Gastrocnemius medialis (tissue), 4 donors: ENCODE measurements at places on chromosomes 5 and 9. TPM values are rescaled to one million over a fixed set of nuclear protein-coding genes. Genes with fewer than 3 reads are reported as not detected.

The NUP155 gene
- total RNA-seq: 10.5 TPM

The CLIC3 gene
- 0.36 TPM for total RNA-seq

The GADD45G gene
- total RNA-seq: 84.6 TPM

The GPR150 gene
- 0.29 TPM for total RNA-seq

The SLC25A2 gene
- not detected for total RNA-seq

The PTGS1 gene
- total RNA-seq: 0.78 TPM

GRCh38 chr9:131276094-131276888, at the start of gene FAM78A:
Gene FAM78A (minus strand): TSS chr9:131276510. CDS start chr9:131276179, 331 bp downstream.
- no peak for DNase-seq

DNA sequence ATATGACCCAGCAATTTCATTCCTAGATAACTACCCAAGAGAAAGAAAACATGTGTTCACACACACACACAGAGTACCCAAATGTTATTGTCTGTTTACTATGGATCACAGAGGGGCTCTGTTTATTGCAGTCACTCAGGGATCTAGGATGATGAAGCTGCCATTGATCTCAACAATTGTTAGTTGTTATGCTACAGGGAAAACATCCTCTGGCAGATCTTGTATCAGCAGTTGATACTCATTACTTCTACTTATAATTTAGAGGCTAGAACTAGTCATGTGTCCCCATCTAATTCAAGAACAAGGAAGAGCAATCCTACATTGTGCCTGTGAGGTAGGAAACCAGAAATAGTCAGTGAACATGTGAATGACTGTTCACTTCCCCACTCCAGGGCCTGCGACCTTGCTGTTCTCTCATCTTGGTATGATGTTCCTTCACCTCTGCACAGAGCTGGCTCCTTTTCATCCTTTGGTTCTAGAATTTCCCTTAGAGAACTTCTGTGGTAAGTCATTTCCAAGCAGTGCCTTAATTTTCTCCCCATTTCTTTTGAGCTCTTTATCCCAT, 30.3 kb downstream of the NMUR2 start:
- DNase-seq: no peak

DNA sequence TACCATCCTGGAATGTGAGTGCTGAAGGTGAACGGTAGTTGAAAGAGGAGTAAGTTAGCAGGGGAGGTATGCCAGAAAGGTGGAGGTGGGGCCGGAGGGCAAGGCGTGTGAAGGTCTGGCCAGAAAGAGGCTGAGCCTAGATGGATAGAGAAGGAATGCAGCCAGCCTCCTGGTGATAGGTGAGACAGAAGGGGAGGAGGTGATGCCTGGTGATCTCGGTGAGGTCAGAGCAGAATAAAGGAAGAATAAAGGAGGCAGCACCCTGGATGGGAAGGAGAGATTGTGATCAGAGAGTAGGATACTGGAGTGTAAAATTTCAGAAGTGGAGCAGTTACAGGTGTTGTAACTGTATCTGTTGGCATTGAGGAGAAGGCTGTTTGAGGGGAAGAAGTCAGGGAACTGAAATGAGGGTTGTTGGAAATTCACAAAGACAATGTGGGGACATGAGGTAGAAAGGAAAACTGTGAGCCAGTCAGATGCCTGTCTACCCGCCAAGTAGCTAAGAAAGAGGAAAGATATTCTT, 2.0 kb downstream of the GNG10 start:
- DNase-seq: no peak

GRCh38 chr9:87461256-87461655, 36.4 kb upstream of the DAPK1 start:
- DNase-seq: no peak

DNA sequence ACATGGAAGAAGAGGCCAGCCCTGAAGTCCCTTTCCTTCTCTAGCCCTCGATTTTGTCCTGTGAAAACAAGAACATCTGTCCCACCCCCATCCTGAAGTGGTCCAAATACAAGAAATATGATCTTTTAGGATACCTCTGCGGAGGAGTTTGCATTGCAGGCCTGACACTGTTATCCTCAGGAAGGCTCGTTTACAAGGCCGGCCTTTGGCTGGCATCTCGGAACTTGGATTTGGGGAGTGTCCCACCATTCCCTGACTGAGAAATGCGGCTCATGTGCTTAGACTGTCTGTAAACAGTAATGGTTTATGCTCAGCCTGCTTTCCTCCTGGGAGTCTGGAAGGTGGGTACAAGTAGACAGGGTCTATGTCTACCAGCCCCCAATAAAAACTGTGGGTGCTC, 26.4 kb downstream of the WHRN start:
- DNase-seq: no peak

- DNase-seq: no peak
Observed at GRCh38 chr5:64746446-64746845, 22.0 kb downstream of the SREK1IP1 start.

DNA sequence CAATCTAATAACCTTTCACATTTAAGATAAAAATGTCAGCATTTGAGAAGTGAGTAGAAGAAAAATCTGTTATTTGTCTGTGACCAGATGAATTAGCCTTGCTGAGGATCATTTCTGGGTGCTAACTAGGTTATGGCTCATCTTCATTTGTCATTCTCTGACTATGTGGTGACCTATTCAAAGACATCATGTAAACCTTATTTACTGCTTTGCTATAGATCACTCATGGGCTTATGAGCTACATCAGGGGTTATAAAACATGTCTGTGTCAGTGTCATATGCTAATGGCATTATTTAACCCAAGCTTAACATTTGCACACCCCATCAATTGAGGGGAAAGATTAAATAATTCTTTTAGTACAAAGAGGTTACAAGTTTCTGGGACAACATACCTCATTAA, 555.5 kb upstream of the CYLC2 start:
- no peak for DNase-seq

GRCh38 chr9:131611586-131612315, 66.4 kb downstream of the PRRT1B start:
- no peak for DNase-seq

GRCh38 chr5:104541141-104541785, 978.7 kb upstream of the NUDT12 start:
- no peak for DNase-seq

DNA sequence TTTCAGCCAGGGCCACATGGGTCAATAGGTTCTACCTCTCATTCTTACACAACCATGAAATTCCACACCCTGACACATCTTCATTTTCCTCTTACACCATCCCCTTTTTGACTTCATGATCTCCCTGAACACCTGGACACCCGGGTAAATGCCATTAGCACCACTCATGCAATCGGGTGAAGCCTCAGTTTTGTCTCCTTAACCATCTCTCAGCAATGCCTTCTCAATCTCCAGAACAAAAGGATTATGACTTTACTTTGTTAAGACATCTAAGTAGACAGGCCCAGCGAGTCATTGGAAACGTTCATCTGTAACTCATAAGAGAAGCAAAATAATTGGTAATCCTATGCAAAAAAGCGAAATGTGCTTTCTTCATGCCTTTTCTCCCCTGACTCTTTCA, 49.9 kb downstream of the ADAMTS12 start:
- DNase-seq: no peak

DNA sequence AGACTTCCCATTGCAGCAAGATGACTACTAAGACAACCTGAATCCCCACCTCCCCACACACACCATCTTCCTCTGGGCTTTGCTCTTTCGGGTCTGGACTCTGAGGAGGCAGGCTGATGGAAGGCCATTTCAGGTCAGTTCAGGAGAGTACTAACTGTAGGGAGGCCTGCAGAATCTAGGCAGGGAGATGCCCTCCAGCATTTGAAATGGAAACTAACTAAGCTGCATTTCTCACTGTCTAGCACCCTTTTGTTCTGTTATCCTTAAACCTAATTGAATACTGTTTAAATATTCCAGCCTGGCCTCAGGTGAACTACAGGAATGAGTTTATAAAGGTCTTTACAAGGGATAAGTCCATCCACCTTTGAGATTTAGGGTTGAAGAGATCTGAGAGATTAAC, 4.9 kb upstream of the TBCA start:
- DNase-seq: no peak

- no peak for DNase-seq
Observed at GRCh38 chr9:22574740-22575139, 128.1 kb downstream of the DMRTA1 start.

GRCh38 chr9:34463098-34463900, 4.7 kb downstream of the DNAI1 start:
- DNase-seq: no peak
